ENCODE measurements at places on chromosomes 2 and 18. TPM values are rescaled to one million over a fixed set of nuclear protein-coding genes. Genes with fewer than 3 reads are reported as not detected.

The GULP1 gene
- total RNA-seq: 20.6 TPM

The ADD2 gene
- total RNA-seq: 0.32 TPM

The SRD5A2 gene
- total RNA-seq: 11.4 TPM

The TTLL4 gene
- total RNA-seq: 9.8 TPM

The PLEKHH2 gene
- 5.6 TPM for total RNA-seq

The LDLRAD4 gene
- 0.65 TPM for total RNA-seq

The EFR3B gene
- 0.16 TPM for total RNA-seq

The LYG2 gene
- not detected for total RNA-seq

The SERPINB12 gene
- total RNA-seq: 0.32 TPM

The HOXD4 gene
- total RNA-seq: 10.5 TPM

The AQP12B gene
- total RNA-seq: not detected

All from hair follicle dermal papilla cell (primary cell).